ENCODE measurements at places on chromosomes 12 and 14.
A peak's percentile ranks its signal among the peaks of the same experiment; 100 is the strongest.

DNA sequence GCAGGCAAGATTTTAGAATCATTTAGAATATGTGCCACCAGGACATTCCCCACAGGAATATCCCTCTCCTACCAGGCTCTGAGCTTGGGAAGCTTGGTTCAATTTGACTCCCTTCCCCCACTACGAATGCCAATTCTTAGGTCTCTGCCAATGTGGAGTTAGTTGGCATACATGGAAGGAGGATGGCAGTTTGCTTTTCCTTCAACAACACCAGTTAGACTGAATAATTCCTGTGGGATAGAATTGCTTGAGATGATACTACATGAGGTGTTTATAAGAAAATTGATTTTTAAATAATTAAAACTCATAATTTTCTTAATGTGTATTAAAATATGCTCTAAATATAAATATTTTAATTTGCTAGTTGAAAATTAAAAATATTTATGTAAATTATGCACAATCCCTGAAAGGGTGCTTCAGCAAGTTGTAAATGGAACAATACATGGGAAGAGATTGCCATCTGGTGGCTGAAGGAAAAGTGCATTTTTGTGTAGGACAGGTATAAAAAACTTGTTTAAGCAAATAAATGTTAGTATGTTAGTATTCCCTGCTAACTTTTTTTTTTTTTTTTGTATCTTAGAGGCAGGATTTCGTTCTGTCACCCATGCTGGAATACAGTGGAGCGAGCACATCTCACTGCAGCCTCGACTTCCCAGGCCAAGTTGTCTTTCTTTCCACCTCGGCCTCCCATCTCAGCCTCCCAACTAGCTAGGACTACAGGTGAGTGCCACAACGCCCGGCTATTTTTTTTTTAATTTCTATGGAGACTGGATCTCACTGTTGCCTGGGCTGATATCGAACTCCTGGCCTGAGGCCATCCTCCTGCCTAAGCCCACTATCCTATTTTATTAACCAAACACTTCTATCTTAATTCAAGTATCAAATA lies 25.8 kb upstream of the STRAP start:
- DNase-seq, result no peak

DNA sequence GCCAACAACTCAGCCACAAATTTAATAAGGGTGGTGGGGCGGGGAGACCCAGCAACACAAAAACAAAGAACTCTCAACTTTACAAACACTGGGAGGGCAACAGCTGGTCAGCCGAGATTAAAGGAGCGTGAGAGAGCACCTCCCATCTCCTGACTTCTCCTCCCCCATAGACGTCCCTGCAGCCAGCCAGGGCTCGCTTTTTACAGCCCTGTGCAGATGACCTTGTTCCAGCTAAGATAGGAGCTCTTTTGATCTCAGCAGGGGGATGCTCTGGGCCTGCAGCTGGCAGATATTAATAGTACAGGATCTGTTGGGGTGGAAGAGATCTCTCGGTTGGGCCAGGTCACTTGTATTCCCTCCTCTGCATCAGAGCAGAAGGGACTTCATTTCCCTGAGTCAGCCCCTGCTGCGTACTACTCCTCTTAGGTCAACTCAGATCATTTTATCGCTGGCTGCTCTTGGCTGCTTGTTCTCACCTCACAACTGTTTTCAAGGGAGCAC lies 475.8 kb downstream of the RAD51B start:
- no peak for DNase-seq

DNA sequence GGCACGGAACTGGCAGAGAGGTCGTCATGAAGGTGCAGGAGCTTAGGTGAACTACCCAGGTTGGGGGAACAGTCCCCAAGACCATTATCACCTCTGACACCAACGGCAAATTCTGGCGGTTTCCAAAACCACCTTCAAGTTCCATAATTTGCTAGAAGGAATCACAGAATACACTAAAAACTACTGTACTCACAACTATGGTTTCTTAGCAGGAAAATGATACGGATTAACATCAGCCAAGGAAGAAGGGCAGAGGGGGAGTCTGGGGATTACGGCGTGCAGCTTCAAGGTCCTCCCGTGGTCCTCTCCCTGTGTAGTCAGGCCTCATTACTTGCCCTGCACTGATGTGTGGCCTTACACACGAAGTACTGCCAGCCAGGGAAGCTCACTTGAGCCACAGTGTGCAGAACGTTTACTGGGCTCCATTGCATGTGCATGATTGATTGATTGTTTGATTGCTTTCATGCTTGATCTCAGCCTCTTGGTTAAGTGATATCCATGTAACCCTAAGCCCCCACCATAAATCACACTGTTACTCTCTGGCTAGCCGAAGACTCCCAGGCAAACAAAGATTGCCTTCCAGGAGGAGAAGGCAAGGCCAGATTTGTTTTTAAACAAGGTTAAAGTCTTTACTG lies 837 bp upstream of the STX2 start:
- DNase-seq, result no peak

- no peak for DNase-seq
These were observed 202.5 kb upstream of the DDHD1 start for GRCh38 chr14:53355581-53356112.

DNA sequence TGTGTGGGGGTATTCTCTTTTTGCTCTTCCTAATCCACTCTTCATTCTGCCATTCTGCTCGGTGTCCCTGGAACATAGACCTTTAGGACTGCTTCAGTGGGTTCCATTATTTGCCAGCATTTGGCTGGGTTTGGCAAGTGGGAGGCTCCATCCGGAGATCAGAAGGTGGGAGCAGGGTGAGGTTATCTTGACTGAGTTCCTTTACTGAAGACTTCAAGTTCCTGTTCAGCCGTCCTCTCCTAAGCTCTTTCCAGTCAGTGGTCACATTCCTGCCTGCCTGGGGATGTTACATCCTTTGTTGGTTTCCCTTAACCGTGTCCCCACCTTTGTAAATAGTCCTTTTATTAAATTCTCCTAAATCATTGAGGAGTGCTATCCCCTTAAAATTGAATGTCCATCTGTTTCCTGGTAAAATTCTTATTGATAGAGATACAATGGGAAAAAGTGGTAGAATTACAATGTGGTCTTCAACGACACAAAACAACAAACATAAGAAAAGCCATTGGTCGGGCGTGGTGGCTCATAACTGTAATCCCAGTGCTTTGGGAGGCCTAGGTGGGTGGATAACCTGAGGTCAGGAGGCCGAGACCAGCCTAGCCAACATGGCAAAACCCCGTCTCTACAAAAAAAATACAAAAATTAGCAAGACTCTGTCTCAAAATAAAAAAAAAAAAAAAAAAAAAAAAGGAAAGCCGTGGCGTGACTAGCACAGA lies 5.0 kb upstream of the MIA2 start:
- no peak for DNase-seq

DNA sequence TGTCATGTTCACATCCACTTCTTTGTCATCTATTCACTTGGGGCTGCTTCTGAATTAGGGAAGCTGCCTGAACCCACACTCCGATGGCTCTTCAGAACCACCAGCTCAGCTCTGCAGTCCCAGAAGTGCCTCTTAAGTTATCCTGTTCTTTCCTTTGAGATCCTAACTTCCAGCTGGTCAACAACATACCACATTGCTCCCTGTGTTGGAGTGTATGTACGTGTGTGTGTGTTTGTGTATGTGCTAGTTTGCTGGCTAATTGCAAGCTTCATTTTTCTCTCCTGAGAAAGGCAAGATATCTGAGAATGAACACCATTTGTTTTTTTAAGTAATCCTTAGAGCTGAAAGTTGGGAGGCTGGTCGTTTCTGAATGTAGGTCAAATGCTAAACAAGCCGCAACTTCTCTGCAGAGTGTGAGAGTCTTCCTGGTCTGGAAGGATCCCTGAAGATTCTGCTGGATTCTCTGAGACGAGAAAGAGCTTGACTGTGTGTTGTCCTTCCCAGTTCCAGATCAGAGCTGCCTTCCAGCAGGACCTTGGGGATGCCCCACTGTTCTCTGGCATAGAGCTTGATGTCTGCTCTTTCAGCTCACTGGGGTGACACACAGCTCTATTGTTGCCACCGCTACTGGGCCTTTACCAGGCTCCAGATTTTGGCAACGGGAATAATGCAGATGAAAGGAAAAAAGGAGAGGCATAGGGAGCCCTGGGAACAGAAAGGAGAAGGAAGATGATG lies 839 bp downstream of the GSG1 start:
- DNase-seq, result peak; percentile 56

- peak; percentile 67 for DNase-seq
These were observed at the start of gene NIN for GRCh38 chr14:50830932-50831725. Gene NIN, minus strand, starts transcription at chr14:50831162. Its CDS starts 9,106 bp downstream, at chr14:50822056.

GRCh38 chr12:47939009-47939601 lies 24.3 kb upstream of the TMEM106C start:
- no peak for DNase-seq

- DNase-seq, result no peak
These were observed 2.5 kb upstream of the SERPINA10 start for GRCh38 chr14:94295360-94296180.

- DNase-seq, result no peak
These were observed 291.2 kb downstream of the AKAP6 start for GRCh38 chr14:32620303-32620702.

- no peak for DNase-seq
These were observed 194.4 kb downstream of the RASSF9 start for GRCh38 chr12:85641796-85642195.

DNA sequence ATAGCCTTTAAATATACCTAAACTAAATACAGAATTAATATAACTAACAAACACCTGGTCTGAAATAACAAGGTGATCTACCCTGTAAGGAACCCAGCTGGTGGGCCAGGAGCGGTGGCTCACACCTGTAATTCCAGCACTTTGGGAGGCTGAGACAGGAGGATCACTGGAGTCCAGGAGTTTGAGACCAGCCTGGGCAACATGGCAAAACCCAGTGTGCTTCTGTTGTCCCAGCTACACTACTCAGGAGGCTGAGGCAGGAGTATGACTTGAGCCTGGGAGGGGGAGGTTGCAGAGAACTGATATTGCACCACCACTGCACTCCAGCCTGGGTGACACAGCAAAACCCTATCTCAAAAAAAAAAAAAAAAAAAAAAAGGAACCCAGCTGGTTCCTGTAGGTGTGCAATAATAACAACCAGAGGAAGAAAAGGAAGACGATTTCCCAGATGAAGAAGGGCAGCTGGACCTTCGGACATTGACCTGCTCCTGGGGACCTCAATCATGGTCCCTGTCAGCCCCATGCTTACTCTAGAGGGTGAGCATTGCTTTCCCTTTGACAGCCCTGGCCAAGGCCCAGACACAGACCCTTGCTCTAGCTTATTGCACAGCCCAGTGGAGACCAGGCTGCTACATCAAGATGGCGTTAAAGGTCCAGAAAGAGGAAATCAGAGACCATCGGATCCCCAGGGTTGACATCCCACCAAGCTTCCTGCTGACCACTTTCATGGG lies 5.4 kb downstream of the FOS start:
- no peak for DNase-seq

GRCh38 chr14:83291714-83292113 lies 1758.1 kb upstream of the SEL1L start:
- no peak for DNase-seq

- DNase-seq, result no peak
These were observed 29.5 kb upstream of the RHOJ start for GRCh38 chr14:63174760-63175191.

- DNase-seq, result no peak
These were observed at the start of gene CLMN for GRCh38 chr14:95319312-95320077. Gene CLMN, minus strand, starts transcription at chr14:95319908. Its CDS starts 116 bp downstream, at chr14:95319792.

DNA sequence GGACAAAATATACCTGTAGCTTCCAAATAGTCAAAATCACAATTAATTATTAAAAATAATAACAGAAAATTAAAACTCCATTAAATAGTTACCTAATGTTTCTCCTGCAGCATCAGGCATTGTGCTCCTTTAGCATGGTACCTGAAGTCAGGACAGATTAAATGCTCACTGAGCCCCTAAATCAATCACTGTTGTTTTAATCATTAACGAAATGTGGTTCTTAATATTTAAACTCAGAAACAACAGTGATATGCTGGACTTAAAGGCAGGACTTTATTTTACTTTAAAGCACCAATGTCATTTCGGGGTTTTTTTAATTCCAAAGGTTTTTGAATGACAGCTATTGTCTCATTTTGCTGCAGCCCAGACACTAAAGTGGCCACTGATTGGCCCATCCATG lies 2.0 kb upstream of the BMP4 start:
- no peak for DNase-seq

DNA sequence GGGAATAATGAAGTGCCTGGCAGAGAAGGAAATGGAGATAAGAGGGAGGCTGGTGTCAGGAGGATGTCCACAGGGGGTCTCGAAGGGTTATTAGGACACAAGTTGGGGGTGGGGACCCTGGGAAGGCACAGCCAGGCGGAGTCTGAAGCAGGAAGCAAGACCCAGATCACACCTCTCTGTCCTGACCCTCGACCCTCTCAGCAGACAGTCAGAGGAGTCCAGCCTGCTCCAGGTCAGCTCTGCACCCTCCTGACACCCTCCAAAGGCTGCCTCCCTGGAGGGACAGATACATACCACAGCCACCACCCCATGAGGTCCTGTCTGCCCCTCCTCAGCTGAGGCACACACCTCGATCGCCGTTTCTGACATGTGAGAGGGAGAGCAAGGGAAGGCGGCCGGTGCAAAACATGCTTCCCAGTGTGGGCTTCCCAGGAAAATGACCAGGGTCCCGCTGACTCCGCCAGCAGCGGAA lies 9.0 kb downstream of the BCL11B start:
- no peak for DNase-seq

GRCh38 chr14:92786427-92786756 lies 7.7 kb upstream of the GOLGA5 start:
- no peak for DNase-seq

GRCh38 chr12:57129321-57129842 lies 1.1 kb downstream of the LRP1 start:
- DNase-seq, result no peak

DNA sequence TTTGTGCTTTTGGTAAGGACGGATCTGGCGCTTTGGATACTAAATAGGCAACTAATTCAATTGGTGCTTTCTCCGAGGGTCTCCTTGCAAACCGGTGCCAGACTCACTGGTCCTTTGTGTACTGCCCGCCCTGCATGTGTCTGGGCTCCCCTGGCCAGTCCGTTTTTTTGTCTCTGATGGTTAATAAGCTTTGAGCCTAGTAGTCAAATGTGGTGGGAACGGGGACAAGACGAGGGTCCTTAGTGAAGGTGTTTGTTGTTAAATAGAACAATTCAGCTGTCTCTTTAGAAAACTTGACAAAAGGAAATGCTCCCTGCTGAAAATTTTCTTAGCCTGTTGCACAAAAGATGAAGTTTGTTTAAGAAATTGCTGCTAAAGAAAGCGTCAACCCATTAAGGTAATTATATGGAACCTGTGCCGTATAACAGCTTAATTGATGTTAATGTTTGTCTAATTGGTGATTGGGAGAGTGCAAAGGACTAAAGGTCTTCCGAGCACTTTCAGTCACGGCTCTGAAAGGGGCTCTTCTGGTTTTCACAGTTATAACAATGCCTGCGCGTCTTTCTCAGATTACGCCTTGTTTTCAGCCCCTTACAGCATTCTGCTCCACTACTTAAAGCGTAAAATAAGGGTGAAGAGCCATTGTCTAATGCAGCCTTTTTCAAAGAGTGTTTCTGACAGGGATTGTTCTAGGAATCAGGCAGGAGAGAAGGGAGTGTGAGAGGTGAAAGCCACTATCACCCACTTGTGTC lies 537.4 kb downstream of the PRKD1 start:
- DNase-seq, result no peak

Measured in posterior cingulate gyrus (tissue), 11 donors.